IPS DF 19.7 (cell line): ENCODE measurements at places on chromosomes 3 and 15.

- DNase-seq, result no peak
Measured at GRCh38 chr3:40262331-40262730, 47.2 kb upstream of the EIF1B start.

- peak; percentile 28 for DNase-seq
Measured at GRCh38 chr3:94036909-94037507, 8.6 kb upstream of the STX19 start.

DNA sequence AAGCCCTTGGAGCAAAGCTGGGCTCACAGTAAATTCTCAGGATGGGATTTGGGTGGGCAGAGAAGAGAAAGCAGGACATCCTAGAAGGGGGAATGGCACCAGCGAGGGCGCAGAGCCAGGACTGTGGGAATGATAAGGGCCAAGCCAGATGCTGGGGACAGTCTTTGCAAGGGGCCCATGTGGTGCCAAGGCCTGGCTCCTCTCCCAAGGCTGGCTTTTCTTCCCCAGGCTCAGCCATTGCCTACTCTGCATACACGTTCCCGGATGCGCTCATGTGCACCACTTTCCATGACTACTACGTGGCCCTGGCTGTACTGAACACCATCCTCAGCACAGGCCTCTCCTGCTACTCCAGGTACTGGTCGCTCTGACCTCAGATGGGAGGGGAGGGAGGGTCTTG is 24.7 kb upstream of the KIF23 start:
- DNase-seq, result no peak

DNA sequence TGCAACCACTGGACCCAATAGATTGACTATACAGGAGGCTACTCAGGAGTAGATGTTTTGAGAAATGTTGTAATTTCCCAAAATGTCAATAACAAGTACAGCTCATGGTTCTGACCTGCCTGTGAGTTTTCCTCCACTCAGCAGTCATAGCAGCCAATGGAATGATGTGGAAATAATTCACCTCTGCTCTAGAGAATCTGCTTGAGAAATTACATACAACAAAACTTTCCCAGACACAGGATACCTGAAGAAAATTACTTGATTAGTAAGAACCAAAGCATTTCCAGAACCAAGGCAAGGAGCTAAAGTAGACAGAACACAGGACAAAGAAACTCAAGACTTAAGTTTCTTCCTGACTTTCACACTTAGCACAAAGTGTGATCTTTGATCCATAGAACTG is 218.9 kb upstream of the SETMAR start:
- DNase-seq, result no peak

DNA sequence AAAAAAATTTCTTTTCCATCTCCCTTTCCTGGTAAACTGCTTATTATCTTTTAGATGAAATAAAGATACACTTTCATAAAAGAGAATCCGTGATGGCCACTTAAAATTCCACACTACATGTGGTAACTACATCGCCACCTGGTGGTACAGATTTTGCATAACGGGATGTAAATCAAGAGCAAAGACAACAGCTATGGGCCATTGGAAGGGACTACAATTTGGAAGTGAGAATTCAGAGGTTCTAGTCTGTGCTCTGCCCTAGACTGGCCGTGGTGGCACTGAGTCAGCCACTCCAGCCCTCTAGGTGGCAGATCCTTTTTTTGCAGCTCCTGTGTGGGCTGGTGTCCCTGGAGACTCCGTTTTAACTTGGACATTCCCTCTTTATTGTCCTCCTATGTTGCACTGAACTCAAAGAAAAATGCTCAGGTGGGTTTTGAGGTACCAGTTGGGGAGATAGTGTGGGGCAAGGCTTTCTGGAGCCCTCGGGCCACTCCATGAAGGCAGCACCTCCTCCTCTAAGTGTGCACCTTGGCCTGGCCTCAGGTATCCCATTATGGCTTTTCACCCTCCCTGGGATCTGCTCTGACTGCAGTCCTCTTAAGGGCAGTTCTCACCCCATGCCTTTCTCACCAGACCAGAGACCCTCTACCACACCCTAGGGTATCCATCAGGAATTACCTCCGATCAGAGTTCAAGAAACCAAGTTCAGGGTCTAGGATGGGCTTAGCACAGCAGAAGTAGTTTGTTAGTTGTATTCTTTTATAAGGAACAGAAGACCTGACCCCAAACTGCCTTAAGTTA is 54.9 kb downstream of the SPSB4 start:
- peak; percentile 71 for DNase-seq

DNA sequence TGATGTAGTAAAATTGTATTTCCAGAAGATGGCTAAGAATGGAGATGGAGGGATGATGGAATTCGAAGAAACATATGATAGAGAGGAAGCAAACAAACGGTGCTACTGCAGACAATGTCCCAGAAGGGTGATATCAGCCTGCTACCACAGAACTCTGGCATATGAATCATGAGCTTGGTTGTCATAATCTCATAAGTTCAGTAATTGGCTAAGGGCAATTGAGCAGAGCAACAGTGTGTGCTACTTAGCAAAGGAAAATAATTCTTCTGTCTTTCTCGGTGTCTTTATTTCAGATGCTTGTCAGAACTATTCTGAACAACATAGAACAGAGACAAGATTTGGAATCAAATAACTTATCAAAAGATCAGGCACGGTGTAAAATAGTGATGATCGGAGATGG is 407.3 kb downstream of the GBE1 start:
- no peak for DNase-seq

GRCh38 chr15:74891469-74891868 is 1.6 kb downstream of the MPI start:
- no peak for DNase-seq

DNA sequence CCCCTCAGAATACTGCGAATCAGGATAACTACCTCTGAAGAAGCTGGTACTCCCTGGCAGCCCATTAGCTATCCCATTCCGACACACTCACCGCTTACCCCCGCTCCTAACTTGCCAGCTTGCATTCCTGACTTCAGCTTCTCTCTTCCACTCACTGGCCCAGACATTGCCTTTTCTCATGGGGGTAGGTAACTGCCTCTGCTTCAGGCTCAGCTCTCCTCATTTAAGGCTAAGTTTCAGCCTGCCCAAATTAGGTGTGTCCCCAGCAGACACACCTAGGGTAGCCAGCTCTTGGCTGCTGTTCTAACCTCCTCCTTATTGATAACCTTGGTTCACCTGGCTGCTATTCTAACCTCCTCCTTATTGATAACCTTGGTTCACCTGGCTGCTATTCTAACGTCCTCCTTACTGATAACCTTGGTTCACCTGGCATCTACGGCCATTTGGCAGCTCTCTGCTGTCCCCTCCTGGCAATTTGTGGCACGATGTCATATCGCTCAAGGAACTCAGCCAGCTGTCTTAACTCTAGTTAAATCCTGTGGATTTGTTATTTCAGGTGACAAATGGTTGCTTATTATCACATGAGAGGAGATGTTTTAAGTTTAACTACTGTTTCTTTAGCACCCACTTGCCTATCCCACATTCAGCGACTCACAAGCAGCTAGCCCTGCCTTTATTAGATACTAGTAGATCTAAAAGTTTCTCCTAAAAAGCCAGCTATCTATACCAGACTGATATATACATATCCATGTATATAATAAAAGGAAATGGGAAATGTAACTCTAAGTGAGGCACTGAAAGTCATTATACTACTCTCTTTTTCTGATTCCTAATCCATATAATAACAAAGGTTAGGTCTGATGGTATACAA is 106.5 kb upstream of the ACP3 start:
- DNase-seq, result peak; percentile 57

DNA sequence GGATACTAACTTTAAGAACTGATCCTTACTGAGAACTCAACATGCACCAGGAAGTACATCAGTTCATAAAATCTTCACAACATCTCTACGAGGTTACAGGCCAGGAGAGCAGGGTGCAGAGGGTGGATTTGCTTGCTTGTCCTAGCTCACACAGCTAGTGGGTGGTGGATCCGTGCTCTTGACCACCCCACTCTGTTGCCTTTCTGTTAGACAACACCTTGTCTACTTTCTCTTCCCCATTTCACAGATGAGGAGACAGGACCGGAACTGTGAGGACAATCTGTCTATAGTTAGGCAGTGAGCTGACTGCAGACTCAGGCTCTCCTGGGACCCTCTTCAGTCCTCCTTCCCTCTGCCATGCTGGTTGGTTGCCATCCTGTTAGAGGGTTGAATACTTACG is 221.7 kb upstream of the TLE3 start:
- no peak for DNase-seq

DNA sequence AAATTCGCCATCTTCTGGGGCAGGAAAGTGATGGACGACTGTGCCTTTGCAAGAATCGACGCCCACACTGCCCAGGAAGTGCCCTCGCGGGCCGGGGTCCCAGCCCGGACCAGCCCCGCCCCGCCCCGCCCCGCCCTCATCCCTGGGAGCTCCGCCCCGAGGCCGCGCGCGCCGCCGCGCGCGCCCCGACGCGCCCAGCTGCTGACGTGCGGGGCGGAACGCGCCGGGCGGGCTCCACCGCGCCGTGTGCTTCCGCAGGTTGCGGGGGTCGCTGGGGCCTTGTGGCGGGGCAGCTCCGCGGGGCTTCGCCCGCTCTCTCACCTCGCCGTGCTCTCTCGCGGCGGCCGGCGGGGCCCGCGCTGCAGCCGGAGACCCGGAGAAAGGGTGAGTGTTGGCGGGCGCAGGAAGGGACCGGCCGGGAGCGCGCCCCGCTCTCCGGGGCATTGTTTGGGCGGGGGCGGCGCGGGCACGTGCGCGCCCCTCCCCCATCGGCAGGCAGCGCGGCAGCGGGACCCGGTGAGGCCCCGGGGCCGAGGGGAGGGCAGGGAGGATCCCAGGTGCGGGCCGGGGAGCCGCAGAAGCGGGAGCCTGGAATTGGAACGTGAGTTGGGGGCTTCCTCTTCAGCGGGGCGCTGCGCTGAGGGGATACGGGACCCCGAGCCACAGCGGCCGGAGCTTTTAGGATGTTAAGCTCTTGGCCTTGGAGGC is at the start of gene YEATS2:
Gene YEATS2 (plus strand): TSS at position 188 of the 708 bp plus-strand sequence. CDS start 17,366 bp downstream, outside the sequence.
- no peak for DNase-seq

- DNase-seq, result no peak
Measured at GRCh38 chr3:25166016-25166415, 262.0 kb upstream of the RARB start.

DNA sequence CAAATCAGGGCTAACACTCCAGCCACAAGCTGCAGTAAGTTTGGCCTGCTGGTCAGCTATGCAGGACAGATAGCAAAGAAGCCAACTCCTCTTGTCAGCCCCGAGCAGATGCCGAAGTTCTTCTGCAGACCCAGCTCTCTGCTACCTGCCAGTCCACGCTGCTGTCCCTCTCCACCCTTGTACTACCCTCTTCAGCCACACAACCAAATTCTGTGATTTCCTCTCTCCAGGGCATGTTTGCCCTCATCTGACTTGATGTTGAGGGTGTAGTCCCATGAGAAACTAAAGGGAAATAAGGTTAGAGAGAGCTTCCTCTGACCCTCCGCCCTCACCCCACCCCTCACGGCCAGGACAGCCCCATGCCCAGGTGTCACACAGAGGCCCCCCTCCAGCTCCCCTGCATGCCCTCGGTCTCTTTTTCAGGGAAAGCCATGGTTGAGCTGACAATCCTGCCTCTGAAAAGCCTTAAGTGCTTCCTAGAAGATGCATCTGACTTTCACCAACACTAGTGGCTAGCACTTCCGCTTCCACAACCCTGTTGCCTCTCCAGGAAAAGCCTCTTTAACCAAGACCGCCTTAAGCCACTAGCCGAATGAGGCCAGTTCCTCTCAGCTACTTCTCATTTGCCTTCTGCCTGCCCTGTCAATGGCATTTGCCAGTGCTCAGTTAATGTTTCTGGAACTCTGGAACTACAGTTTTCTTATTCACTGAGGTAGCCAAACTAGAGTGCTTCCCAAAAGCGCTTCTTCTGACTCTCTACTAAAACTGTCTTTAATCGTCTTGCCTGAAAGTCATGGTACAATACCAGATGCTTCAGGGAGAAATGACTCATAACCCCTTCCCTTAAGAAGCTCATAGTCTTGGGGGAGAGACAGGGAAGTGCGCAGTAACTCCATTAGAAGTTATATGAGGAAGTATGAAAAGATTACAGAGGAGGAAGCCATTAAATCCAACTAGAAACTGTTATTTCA is 300.4 kb upstream of the STT3B start:
- no peak for DNase-seq

GRCh38 chr3:173395073-173395411 is 2.5 kb upstream of the NLGN1 start:
- no peak for DNase-seq

GRCh38 chr3:23495507-23495906 is 292.4 kb downstream of the UBE2E2 start:
- no peak for DNase-seq

GRCh38 chr15:55700876-55701275 is 42.1 kb downstream of the PRTG start:
- no peak for DNase-seq

DNA sequence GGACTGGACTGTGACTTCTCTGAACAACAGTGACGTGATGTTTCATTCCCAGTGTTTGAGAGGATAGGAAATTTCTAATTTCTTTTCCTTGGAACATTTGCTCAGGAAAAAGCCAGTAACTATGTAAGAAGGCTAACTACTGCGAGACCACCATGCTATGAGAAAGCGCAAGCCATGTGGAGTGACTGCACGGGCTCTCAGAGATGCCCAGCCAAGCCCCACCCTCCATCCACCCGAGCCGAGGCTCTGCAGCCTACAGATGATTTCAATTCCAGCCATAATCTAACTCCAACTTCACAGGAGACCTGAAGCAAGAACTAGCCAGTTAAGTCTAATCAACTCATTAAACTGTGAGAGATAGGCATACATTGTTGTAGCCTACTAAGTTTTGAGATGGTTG is 124.3 kb downstream of the GREM1 start:
- no peak for DNase-seq

GRCh38 chr3:148727231-148727630 is 29.5 kb downstream of the AGTR1 start:
- DNase-seq, result no peak

GRCh38 chr15:70292076-70292760 is 194.5 kb upstream of the TLE3 start:
- DNase-seq, result no peak

GRCh38 chr3:179098388-179099077 is 26.9 kb upstream of the ZMAT3 start:
- no peak for DNase-seq

- no peak for DNase-seq
Measured at GRCh38 chr15:39685999-39686613, 96.5 kb downstream of the FSIP1 start.

GRCh38 chr3:156978481-156978961 is 152.4 kb downstream of the LEKR1 start:
- DNase-seq, result no peak
